H7 (cell line): ENCODE measurements at places on chromosomes 11 and 22. TPM values are rescaled to one million over a fixed set of nuclear protein-coding genes. Genes with fewer than 3 reads are reported as not detected.

GRCh38 chr22:37334461-37334858, 52.2 kb downstream of the CYTH4 start:
- DNase-seq, result peak; percentile 83

DNA sequence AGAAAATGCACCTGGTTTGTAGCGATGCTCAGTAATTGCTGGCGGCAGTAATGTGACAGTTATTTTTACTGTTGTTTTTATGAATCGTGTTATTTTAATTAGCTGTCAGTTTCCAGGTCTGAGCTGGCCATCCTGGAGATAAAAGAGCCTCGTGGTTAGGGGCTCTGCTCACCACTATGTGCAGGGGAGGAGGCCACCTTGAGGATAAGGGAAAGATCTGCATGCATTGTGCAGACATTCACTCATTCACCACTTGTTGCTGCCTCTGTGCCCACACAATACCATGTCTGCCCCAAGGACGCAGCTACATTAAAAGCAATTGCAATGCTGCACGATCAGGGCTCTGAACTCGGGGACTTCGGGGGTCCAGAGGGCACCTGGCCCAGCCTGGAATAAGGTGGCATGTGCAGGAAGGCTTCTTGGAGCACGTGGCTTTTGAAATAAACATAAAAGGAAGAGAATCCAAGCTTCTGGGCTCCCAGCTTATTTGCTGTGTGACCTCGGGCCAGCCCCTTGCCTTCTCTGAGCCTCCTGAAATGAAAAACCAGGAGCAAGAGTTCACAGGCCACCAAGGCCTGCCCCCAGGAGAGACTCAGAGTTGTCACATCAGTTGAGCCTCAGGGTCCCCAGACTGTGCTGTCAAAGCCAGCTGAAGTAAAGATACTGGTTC, 44.7 kb upstream of the SHISAL1 start:
- DNase-seq, result peak; percentile 77

GRCh38 chr11:115179636-115180035, 324.6 kb downstream of the CADM1 start:
- DNase-seq, result no peak

DNA sequence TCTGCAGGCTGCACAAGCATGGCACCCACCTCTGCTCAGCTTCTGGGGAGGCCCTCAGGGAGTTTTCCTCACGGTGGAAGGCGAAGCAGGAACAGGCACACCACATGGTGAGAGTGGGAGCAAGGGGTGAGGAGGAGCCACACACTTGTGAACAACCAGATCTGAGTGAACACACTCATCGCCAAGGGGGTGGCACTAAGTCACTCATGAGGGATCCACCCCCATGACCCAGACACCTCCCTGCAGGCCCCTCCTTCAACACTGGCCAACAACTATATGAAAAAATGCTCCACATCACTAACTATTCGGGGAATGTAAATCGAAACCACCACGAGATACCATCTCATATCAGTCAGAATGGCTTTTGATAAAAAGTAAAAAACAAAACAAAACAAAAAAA, 722 bp upstream of the KRTAP5-2 start:
- no peak for DNase-seq

DNA sequence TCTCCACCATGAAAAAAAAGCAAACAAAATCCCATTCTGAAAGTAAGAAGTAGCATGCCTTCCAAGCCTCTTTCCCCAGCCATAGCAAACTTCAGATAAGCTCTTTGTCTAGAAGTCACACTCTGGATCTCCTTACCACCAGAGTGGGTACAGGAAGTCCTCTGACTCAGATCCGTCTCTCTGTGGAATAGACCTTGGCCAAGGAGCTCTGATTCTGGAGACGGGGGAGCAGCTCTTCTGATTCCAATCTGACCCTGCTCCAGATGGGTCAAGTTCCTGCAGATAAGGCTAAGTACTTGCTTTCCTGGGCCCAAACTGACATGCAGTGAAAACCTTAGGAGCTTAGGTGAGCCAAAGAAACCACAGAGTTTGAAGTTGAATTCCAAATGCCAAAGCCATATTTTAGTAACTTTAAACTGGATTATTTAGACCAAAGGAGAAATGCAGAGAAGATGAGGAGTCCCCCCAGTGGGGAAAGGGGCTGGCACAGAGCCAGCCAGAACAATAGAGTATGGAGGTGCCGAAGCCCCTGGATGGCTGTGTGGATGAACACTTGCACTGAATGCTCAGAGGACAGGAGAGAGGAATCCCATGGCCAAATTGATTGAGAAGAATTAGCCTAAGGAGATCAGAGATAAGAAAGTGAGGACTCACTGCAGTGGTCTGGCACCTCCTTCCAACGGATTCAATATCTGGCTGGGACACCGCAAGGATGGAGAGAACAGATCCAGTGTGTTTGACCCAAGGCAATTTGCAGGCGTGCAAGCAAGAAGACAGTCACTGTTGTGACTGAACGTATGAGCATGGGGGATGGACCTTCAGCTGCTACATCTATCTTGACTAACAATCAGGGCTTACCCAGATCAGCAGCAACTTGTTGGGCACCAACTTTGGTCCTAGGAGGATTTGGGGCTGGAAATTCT, 54.9 kb downstream of the ENDOD1 start:
- DNase-seq, result no peak

- DNase-seq, result no peak
Observed at GRCh38 chr22:46791201-46791731, 28.8 kb downstream of the TBC1D22A start.

- no peak for DNase-seq
Observed at GRCh38 chr11:83689144-83689780, 403.1 kb upstream of the CCDC90B start.

- no peak for DNase-seq
Observed at GRCh38 chr11:125625225-125625629, 264 bp downstream of the CHEK1 start.

GRCh38 chr11:56910046-56910773, 78.5 kb upstream of the OR5AK2 start:
- no peak for DNase-seq

DNA sequence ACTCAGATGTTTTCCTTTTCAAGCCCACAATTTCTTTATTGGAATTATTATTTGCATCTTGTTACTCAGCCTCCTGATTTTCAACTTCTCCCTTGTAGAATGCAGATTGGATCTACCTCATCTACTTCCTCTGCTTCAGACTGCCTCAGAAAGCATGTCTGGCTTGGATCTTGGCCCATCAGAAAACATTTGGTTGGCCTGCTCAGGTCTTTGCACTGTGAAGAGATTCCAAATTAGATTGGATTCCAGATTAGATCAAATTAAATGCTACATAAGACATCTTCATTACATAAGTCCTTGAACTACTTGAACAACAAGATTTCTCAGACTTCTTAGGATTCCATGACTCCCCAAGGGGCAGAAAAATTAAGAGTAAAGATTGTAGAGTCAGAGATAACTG, 358.0 kb downstream of the DLG2 start:
- no peak for DNase-seq

DNA sequence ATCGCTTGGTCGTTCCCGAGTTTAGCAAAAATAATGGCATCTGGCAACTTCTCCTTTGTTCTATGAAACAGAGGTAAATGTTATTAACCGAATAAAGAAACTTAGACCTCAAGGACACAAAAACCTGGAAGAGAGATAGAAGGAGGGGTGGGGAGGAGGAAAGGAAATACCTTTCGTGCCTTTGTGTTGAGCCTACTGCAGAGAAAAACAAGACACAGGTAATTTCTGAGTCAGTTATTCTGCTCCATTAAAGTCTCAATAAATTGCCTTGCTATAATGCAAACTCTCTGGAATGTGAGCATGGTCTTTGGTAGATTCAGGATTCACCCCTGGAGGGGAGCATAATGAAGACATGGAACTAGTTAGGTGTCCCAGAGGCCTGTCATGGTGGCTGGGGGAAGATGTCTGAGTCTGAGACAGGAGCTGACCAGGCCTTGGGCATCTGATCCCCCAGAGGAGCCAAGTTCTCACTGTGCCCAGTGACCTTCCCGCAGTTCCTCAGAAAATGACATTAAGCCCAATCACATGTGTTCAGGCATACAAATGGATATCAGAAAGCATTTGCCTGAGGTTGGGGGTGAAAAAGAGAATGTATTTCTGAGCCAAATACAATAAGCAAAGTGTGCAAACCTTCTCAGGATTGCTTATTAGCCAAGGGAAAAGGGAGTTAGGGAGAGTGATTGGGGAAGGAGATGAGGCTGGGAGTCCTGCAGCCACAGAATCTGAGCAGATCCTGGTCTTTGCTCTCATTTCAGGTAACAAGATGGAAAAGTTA, 72.6 kb upstream of the CADM1 start:
- no peak for DNase-seq

GRCh38 chr11:39569789-39570188, 1889.7 kb downstream of the LRRC4C start:
- DNase-seq, result no peak

GRCh38 chr22:30823015-30823370, 128.3 kb downstream of the OSBP2 start:
- peak; percentile 91 for DNase-seq

DNA sequence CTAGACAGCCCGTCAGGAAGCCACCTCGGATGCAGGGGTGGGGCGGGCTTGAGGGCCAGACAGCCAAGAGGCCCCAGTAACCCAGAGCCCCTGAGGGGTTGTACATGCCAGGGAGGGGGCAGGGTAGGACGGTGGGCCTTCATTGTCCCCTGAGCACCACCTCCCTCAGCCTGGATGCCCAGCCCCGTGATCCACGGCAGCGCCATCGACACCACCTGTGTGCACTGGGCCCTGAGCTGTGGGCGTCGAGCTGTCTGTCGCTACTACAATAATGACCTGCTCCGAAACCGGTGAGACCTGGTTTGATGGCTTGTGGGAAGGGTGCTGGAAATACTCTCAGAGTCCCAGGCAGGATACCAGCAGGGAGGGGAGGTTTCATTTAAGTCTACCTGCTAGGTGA, 37.4 kb upstream of the TPBGL start:
- no peak for DNase-seq

GRCh38 chr22:25146906-25147641, 52.6 kb upstream of the CRYBB3 start:
- peak; percentile 57 for DNase-seq

DNA sequence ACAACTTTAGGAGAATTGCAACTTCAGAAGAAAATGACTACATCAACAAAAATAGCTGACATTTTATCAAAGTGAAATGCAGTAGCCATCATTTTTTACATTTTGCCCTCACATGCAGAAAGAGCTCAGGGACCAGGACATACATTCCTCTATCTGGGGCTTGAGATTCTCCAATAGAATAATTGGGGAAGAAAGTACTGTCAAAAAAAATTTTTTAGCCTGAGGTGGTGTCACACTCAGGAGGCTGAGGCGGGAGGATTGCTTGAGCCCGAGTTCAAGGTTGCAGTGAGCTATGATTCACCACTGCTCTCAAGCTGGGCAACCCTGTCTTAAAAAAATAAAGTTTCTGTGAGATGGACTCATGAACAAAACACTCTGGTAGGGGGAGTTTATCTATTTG, 32.2 kb upstream of the DEPDC7 start:
- no peak for DNase-seq

DNA sequence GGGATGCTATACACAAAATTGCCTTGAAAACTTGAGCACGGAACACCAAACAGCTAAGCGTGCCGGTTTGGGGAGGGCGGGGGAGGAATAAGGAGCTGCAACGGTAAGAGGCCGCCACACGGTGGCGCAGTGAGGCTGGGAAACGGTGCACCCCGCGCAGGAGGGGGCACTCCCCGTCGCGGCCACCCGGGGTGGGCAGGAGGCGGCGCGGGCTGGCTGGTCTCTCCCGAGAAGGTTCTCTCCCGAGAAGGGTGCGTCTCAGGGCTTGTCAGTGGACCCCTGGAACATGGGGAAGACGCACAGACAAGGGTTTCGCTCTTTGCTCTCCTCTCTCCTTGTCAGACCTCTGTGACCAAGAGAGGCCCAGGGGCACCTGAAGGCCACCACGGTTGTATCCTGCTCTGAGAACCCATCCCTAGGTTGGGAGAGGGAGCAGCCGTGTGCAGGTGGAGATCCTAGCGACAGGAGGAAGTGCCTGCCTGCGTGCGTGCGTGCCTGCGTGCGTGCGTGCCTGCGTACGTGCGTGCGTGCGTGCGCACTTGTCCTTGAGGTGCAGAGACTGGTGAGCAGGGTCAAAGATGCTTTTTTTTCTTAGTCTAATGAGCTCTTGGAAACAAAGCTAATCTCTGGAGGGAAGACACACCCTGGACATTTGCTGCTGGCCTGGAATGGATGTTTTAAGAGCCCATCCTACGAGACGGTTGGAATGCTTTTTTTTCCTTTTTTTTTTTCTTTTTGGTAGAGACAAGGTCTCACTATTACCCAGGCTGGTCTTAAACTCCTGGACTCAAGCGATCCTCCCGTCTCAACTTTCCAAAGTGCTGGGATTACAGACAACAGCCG, 18.1 kb upstream of the JAM3 start:
- peak; percentile 92 for DNase-seq

DNA sequence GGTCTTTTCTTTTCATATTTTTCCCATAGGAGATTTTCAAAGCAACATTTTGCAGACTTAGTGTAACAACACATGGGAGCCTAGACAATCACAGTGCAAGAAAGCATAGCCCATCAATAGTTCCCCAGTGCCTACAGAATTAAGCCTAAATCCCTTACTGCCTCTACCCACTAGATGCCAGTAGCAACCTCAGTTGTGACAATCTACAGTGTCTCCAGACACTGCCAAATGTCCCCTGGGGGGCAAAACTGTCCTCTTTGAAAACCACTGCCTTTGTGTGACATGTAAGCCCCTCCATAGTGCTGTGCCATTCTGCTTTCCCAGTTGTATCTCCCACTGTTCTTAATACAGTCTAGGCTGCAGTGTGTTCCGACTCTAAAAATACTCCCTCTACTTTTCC, 1329.0 kb downstream of the LRRC4C start:
- peak; percentile 22 for DNase-seq

- DNase-seq, result no peak
Observed at GRCh38 chr11:92409355-92409754, 184.7 kb downstream of the FAT3 start.

DNA sequence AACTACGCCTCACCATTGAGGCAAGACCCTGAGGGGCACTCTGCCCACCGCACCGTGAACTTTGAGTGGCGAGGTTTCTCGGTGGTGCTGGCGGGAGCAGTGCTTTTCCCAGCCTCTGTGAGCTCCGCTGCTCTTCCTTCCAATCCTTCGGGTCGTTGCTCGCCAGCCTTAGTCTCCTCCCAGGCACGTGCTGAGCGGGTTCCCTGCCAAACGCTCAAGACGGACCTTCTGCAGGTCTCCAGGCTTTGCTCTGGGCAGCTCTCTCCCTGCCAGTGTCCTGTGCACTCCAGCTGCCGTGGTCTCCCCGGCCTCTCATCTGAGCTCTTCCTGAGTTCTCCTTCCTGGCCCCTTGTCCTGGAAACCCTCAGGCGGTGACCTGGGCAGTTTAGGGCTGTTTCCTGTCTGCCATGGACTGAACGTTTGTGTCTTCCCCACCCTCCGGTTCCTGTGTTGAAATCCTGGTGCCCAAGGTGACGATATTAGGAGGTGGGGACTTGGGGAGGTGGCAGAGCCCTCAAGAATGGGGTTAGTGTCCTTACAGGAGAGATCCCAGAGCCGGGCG, 11.2 kb upstream of the MUC6 start:
- DNase-seq, result peak; percentile 52

- DNase-seq, result no peak
Observed at GRCh38 chr11:69634590-69634989, 6.4 kb upstream of the CCND1 start.

GRCh38 chr11:87198266-87198881, 160.6 kb downstream of the TMEM135 start:
- peak; percentile 16 for DNase-seq

GGTLC2 gene
- not detected in 2 replicates for total RNA-seq

GTPBP1 gene
- total RNA-seq, result 71.4 and 92.1 TPM in 2 replicates

SLC22A25 gene
- total RNA-seq, result 0.18 TPM in 1 of 2 replicates, not detected in the other

APOBEC3B gene
- total RNA-seq, result 4.4 and 6.5 TPM in 2 replicates

SEZ6L gene
- total RNA-seq, result 0.83 and 1.1 TPM in 2 replicates

OR6T1 gene
- not detected in 2 replicates for total RNA-seq

KCNQ1 gene
- 0.18 and 0.48 TPM in 2 replicates for total RNA-seq

CHRDL2 gene
- not detected in 2 replicates for total RNA-seq

AKIP1 gene
- 41.8 and 50.3 TPM in 2 replicates for total RNA-seq

CELSR1 gene
- total RNA-seq, result 5.3 and 7.8 TPM in 2 replicates

CYTH4 gene
- total RNA-seq, result not detected in 2 replicates
